Activated CD8-positive, alpha-beta memory T cell treated with anti-CD3 and anti-CD28 coated beads, Interleukin-2, amount 10 ng/mL, durations not matched to agents 7 days and 5 days (primary cell): ENCODE measurements at places on chromosomes 3 and 15. TPM values are rescaled to one million over a fixed set of nuclear protein-coding genes. Genes with fewer than 3 reads are reported as not detected.

Gene CPEB1
- not detected for total RNA-seq

Gene CNTN4
- total RNA-seq: not detected

Gene ERICH6
- total RNA-seq: not detected

Gene VIPR1
- 0.14 TPM for total RNA-seq
